ENCODE measurements at places on chromosomes 1 and 21. TPM values are rescaled to one million over a fixed set of nuclear protein-coding genes. Genes with fewer than 3 reads are reported as not detected.

The DMRTA2 gene
- 0.09 TPM for total RNA-seq

The SKI gene
- total RNA-seq = 11.2 TPM

The CFHR3 gene
- not detected for total RNA-seq

The CFH gene
- 119 TPM for total RNA-seq

The CCDC190 gene
- 0.26 TPM for total RNA-seq

The PEX19 gene
- 37.8 TPM for total RNA-seq

The CACHD1 gene
- 2.1 TPM for total RNA-seq

The HAPLN2 gene
- total RNA-seq = 0.16 TPM

The GPR37L1 gene
- total RNA-seq = not detected

The SMPDL3B gene
- total RNA-seq = not detected
